ENCODE measurements at places on chromosomes 16 and 17.
A peak's percentile ranks its signal among the peaks of the same experiment; 100 is the strongest.

DNA sequence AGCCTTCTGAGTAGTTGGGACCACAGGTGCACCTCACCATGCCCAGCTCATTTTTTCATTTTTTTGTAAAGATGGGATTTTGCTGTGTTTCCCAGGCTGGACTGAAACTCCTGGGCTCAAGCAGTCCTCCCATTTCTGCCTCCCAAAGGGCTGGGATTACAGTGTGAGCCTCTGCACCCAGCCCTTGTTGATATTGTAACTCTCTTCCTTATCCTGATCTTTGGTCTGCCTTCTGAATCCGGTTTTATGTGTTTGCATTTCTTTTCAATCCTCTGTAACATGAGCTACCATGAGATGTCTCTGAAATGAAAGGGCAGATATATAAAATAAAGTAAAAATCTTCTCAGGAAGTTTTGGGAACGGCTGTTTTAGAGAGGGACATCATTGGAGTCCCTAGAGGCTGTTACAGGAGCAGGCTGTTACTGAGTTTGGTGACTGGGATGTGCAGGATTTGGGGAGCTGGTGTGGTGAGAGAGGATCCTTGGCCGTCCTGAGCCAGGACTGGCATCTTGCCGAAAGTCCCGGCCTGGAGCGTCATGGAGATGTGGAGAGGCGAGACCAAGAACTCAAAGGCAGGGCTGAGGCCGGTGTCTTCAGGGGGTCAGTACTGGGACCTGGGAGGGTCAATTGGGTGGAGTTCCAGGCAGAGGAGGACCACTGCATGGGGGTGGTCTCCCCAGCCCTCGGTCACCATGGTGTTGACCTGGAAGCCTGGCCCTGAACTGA lies 39.4 kb downstream of the ATP2C2 start:
- DNase-seq = no peak

DNA sequence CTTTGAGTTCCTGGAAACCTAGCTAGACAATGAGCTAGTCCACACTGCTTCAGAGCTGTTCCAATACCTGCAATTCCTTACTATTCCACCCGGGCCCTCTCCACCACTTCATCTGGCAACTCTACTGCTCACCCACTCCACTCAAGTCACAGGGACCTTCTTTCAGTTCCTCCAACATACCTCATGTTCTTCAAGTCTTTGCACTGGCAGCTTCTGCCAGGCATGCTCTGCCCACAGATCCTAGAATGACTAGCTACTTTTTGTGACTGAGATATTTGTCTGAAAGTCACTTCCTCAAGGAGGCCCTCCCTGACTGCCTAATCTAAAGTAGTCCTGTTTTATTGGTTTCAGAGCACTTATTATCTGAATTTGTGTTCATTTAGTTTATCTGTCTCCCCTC lies 86.4 kb downstream of the TEX14 start:
- DNase-seq = no peak

DNA sequence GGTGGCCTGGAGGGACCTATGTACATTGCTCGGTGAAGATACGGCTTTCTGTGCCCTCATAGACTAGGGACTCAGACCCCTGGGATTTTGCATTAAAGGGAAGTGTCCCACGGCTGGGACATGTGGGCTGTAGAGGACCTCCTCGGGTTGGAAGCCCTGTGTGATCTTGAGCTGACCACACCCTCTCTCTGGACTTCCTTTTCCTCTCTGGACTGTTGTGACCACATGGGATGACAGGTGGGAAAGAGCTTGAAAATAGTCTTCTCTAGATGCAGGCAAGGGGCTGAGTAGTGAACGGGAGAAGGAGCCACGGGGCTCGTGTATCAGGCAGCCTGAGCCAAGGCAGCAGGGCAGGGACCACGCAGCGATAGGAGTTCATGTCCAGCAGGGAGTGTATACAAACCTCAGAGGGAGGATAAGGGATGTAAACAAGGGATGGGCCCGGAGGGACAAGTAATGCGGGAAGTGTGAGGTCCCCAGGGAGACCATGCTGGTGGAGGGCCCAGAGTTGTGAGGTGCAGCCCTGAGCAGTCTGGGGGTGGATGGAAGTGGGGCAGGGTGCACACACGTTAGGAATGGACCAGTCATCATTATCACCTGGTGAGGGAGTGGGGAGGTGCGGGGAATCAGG lies 4.5 kb upstream of the SLC4A1 start:
- DNase-seq = no peak

DNA sequence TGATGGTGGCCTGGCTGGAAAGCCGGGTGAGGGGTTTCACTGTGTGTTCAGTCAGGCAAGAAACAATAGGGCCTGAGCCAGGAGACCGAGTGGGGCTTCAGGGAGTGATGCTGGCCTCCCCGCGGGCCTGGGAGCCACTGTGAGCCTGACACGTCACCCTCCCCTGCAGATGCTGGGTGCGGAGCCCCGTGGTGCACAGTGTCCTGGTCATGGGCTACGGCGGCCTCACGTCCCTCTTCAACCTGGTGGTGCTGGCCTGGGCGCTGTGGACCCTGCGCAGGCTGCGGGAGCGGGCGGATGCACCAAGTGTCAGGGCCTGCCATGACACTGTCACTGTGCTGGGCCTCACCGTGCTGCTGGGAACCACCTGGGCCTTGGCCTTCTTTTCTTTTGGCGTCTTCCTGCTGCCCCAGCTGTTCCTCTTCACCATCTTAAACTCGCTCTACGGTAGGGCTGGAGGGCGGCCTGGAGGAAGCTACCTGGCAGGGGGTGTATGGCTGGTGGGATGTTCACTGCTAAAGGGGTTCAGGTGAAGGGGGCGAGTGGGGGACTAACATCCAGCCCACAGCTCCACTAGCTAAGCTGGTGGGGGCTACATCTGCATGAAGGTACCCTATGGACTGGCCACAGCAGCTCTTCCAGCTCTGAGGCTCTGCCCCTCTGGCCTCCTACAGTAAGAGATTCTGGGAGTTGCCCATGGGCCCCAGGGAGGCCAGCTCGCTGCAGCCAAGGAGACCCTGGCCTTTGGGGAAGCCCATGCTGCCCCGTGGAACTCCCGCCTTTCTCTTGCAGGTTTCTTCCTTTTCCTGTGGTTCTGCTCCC lies 32.4 kb downstream of the ADGRG5 start:
- DNase-seq = no peak

DNA sequence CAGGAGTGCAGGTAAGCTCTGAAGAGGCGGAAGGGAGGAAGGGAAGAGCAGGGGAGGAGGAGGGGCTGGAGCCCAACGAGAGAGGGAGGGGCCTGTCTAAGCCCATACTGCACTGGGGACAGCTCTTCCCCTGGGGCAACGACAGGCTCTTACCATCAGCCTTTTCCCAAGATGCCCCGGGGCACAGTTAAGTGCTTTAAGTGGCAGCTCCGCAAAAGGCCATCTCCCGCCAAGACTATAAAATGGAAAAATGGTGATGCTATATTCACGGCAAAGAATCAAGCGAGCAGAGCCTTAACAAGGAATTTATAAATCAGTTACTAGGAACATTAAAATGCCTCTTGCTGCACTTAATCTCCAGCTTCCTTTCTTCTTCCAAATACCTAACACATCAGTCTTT lies 110.2 kb upstream of the NLRP1 start:
- no peak for DNase-seq

GRCh38 chr16:53542283-53542682 lies 39.3 kb upstream of the AKTIP start:
- no peak for DNase-seq

DNA sequence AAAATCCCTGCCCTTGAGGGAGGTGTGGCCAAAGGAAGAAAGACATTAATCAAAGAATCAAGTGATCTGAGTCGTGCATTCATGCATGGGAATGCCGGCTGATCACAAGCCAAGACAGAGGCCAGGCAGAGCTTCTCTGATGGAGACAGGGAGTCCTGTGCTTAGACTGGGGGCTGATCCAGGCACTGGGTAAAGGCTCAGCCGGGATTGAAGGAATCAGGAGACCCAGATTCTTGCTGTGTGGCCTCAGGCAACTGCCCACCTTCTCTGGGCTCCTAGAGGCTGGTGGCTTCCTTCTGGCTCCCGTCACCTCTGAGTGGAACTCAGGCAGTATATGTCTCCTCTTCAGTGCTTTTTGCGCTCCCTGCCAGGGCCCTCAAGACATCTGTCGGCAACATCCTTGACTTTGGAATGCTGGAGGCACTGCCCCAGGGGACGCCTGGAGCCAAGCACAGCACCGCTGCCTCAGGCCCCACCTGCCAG lies 17.7 kb downstream of the RAI1 start:
- no peak for DNase-seq

GRCh38 chr17:66322764-66323163 lies 20.4 kb downstream of the PRKCA start:
- no peak for DNase-seq

GRCh38 chr17:33229499-33229898 lies 63.6 kb downstream of the ASIC2 start:
- no peak for DNase-seq

GRCh38 chr16:85204242-85205010 lies 92.2 kb upstream of the CIBAR2 start:
- no peak for DNase-seq

DNA sequence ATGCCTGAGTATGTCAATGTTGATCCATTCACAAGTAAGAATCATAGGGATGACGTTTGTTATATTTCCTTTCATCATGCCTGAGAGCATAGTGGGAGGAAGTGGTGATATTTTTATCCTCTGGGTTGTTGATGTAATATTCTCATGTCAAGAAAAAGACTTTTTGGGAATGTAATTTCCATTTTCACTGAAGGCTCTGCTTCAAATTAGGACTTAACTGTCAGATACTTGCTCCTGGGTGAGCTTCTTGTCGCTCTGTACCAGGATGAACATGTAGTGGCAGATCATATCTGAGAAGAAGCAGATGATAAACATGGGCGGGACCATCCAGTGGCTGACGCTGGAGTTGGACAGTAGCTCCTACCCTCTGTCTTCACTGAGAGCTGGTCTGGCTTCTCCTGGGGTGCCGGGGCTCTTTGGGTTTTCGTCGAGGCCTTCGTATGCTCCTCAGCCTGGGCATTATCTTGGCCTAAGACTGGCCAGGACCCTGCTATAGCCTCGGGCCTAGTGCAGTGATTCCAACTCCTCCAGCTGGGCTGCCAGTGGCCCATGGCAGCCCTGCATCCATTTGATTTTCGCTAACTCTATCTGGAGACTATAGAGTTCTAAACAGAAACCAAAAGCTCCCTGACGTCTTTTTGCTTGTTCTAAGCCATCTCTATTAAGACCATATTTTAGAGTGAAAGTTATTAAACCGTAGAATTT lies 19.7 kb downstream of the CYB5B start:
- DNase-seq = no peak

DNA sequence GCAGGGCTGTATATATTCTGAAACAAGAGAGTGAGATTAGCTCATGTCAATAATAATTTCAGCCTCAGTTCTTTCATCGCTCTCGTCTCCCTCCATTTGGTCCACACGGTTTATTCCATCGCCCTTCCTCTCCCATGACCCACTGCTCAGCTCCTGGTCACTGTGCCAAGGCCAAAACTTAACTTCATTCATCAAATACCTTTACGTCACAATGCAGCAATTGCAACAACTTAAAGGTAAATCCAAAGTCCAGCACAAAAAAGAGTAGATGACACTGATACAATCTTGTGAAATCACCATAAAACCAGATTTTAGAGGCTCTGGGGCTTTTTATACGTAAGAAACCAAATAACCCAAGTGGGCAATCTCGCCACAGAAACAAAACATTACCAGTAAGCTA lies 72.0 kb downstream of the ANKRD11 start:
- no peak for DNase-seq

GRCh38 chr17:64778240-64779097 lies 116.4 kb upstream of the SMURF2 start:
- no peak for DNase-seq

- DNase-seq = peak; percentile 18
These were observed 43.4 kb downstream of the HNF1B start for GRCh38 chr17:37701496-37701898.

DNA sequence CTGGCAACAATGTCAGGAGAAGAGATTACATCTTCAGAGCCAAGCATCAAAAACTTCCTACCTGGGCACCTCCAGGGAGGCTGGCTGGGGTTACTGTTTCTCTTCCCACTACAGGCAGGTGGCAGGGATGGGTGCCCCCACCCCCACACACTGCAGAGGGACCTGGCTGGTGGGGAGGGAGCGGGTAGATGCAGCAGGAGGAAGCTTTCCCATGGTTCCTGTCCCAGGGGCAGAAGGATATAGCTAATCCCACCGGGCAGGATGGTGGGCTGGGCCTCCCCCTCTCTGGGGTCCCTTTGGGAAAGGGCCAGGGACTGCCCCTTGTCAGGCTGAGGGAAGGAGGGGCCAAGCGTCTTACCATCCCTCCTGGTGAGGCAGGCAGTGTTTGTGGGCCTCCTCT lies 16.7 kb upstream of the MTMR4 start:
- no peak for DNase-seq

DNA sequence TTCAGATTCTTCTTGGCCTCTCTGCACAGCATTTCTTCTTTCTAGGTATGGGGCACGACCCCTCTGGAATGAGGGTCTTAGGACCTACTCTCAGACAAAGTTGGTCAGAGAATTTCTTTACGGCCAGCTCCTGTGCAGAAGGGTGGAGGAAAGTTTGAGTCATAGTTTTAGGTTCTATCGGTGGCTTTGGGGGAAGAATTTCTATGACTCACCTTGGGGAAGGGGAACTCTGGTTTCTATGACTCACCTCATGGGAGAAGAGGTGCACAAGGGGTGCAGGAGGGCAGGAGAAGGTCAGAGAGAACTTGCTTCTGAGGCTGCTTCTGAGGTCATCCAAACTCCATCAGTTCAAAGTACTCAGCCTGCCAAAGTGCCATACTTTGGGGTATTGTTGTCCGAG lies 2.5 kb upstream of the ABCC12 start:
- peak; percentile 55 for DNase-seq

DNA sequence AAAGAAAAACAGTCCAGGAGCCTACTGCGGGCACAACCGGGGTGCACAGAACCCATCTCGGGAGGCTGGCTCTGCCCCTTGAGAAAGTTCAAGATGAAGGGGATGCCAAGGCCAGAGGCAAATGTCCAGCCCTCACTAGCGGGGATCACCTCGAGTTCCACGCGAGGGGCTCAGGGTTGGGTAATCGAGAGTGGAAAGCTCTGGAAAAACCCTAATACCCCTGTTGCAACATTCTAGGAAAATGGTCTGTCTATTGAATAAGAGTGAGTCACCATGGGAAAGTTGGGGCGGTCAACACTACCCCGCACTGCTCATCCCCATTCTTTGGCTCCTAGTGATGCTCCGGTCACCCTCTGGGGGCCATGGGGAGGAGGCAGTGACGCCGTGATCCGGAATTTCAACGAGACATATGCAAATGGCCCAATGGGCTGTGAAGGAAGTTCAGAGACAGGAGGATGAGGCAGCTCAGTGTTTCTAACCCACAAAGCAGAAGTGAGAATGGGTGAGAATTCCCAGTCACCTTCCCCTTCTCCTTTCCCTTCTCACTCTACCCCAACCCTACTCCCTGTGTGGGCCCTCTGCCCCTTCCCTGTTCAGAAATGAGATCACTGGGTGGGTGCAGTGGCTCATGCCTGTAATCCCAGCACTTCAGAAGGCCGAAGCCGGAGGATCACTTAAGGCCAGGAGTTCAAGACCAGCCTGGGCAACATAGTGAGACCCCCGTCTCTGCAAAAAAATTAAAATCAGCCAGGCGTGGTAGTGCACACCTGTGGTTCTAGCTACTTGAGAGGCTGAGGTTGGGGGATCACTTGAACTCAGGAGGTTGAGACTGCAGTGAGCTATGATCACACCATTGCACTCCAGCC lies 22.4 kb downstream of the SOCS3 start:
- DNase-seq = no peak

- no peak for DNase-seq
These were observed 2.9 kb upstream of the KCNH6 start for GRCh38 chr17:63519972-63520882.

Data from HCT116 (cell line).